ENCODE measurements at places on chromosomes 6 and 20.

DNA sequence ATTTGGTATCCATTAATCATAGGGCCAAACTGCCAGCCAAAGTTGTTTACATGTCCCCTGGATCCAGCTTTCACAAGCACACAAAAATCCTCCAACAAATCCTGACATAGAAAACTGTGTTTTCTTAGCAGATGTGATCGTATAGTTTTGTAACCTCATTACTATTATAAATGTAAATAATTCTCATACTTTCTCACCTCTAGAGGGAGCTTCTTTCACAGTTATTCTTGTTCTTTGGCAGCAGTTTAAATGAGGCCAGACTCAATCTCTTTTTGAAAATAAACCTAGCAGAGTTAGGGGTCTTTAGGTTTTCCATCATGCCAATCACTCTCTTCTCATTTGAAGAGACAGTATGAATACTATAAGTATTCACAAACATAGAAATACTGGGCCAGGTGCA, 17.0 kb upstream of the ZNF318 start:
- no peaks in the 10 kb centered on the region for H3K36me3 ChIP-seq
- H3K4me1 ChIP-seq, result peaks cover 2% of the 10 kb centered on the region
- no peak overlapping the region for H3K4me3 ChIP-seq
- H3K27ac ChIP-seq, result no peak overlapping the region

GRCh38 chr6:16080204-16080603, 48.7 kb upstream of the MYLIP start:
- H3K4me1 ChIP-seq, result no peaks in the 10 kb centered on the region
- peaks cover 29% of the 10 kb centered on the region for H3K27me3 ChIP-seq
- no peak for DNase-seq
- peaks cover 3% of the 10 kb centered on the region for H3K36me3 ChIP-seq
- H3K27ac ChIP-seq, result no peak overlapping the region

DNA sequence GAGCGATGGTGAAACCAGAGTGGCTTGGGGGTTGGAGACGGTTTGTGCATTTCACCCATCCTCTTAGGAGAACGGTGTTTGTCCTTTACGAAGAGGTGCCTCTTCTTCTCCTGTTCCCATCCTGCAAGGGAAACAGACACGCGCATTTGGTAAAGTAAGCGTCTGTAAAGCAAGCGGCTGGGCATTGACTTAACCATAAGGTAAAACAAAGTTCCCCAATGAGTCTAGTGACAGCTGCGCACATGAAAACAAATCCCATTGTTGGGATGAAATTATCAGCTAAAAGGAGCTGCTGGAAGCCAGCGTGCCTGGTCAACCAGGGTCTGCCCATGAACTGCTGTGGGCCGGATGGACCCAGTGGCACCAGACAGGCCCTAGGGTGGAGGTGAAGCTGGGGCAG, 5.8 kb downstream of the BHLHE23 start:
- H3K4me1 ChIP-seq, result no peaks in the 10 kb centered on the region
- H3K36me3 ChIP-seq, result no peaks in the 10 kb centered on the region
- no peak for DNase-seq
- H3K27ac ChIP-seq, result no peak overlapping the region
- H3K27me3 ChIP-seq, result peaks cover 52% of the 10 kb centered on the region

DNA sequence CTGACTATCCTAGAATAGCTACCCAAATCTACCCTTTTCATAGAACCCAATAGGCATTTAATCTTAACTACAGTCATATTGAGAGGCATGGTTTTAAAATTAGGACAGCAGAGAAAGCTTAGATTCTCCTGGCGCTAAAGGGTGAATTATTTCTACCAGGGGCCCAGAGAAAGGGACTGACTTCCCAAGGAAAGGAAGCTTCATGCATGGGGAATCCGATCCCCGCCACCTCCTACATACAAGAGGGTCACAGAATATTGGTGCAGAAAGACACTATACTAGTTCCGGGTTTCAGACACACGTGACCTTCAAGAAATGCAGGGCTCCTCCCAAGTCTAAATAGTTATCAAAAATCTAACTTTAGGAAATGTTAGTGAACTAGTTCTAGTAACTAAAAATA, 130.9 kb downstream of the PRKN start:
- no peak overlapping the region for H3K27ac ChIP-seq
- H3K27me3 ChIP-seq, result no peaks in the 10 kb centered on the region
- no peak overlapping the region for H3K4me3 ChIP-seq
- no peaks in the 10 kb centered on the region for H3K4me1 ChIP-seq
- DNase-seq, result no peak

DNA sequence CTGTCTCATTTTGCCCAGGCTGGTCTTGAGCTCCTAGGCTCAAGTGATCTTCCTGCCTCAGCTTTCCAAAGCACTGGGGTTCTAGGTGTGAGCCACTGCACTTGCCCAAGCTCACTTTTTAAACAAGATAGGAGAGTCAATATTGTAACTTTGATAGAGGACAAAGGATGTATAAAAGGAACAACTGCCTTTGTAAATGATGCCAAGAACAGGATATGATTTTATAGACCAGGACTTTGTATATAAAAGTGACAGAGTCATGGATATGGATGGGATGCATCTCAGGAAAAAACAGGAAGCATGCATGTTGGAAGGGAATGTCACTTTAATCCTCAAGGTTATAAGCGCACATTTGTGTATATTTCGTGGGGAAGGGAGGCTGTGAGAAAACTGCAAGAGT, 338.4 kb downstream of the PRL start:
- no peaks in the 10 kb centered on the region for H3K27me3 ChIP-seq
- no peak overlapping the region for H3K4me3 ChIP-seq
- peaks cover 7% of the 10 kb centered on the region for H3K4me1 ChIP-seq
- DNase-seq, result no peak
- no peaks in the 10 kb centered on the region for H3K36me3 ChIP-seq

DNA sequence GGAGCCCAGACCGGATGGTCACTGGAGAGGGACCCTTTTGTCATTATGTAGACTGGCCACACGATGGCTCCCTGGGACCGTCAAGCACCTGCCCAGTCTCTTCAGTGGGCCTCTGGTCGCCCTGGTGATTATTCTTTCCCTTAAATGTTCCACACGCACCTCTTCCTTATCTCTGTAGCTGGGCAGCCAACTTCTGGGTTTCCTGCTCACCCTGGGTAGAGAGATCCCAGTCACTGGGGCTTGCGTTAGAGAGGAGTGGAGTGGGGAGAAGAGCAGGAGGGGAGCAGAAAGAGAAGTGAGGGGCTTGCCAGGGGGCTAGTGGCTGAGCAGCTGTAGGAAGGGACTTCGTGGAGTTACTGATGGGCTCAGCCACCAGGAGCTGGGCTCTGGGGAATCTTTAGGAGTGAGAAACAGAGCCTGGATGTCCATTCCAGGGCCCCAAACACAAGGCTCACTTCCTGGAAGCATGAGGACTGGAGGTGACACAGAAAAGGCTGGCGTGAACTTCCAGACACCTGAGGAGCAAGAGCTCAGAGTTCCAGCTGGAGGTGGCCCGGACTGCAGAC, 150.1 kb downstream of the DHX35 start:
- H3K27me3 ChIP-seq, result peaks cover 42% of the 10 kb centered on the region
- H3K27ac ChIP-seq, result no peak overlapping the region
- no peak overlapping the region for H3K4me3 ChIP-seq

- H3K27me3 ChIP-seq, result peaks cover 2% of the 10 kb centered on the region
- H3K36me3 ChIP-seq, result peaks cover 8% of the 10 kb centered on the region
- peak overlapping the region; percentile 73 for H3K27ac ChIP-seq
- H3K4me3 ChIP-seq, result peak overlapping the region; percentile 59
- peak; percentile 95 for DNase-seq
Measured at GRCh38 chr20:48620507-48621375, 207.1 kb downstream of the PREX1 start.

DNA sequence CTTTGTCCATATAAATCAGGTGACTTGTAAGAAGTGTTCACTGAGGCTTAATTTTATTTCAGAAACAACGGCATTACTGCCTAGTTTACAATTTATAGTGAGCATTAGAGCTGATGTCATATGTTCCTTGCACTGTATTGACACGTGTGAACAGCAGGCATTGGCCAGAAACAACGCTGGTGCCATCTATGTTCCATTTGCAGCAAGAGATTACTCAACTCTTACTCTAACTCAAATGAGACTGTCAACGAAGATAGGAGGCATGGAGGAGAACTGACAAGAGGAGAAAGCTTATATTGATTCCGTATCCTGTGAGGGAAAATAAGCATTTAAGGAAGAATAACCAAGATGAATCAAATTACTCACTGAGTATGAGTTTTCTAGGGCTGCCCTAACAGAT, 48.4 kb downstream of the MTFR2 start:
- H3K36me3 ChIP-seq, result no peaks in the 10 kb centered on the region
- H3K27me3 ChIP-seq, result no peaks in the 10 kb centered on the region
- H3K27ac ChIP-seq, result no peak overlapping the region
- no peaks in the 10 kb centered on the region for H3K4me1 ChIP-seq
- no peak overlapping the region for H3K4me3 ChIP-seq
- DNase-seq, result no peak

DNA sequence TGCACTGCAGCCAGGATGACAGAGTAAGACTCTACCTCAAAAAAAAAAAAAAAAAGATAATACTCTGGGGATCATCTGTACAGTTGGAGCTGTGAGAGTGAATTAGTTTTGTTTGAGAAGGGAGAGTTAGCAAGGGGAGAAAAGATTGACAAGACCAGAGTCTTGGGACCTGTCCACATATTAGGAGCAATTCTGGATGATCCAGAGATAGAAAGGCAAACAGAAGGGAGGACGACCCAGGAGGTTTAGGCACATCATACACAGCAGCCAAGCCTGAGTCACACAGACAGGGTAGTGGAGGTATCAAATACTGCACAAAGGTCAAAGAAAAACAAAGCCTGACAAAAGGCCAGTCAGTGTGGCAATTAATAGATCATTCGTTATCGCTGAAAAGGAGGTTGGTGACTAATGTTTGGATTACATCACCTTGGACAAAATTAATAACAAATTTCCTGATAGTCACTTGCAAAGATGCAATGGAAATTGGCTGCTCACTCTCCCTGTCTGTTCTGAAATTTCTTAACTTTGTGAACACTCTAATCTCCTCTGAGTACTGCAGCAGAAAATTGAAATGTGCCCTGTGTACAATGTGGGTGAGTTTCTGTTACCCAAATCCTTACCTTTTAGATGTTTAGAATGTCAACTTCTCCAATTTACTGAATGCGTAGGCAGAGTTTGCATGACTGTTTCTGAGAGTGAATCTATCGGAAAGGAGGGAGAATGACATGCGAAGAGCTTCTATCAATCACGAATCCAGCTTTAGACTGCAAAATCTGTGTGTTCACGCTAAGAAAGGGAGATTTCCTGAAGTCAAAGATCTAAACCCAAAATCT, 105.4 kb downstream of the TSHZ2 start:
- H3K27me3 ChIP-seq, result no peaks in the 10 kb centered on the region
- no peak overlapping the region for H3K27ac ChIP-seq
- H3K4me3 ChIP-seq, result no peak overlapping the region
- DNase-seq, result no peak
- no peaks in the 10 kb centered on the region for H3K36me3 ChIP-seq

DNA sequence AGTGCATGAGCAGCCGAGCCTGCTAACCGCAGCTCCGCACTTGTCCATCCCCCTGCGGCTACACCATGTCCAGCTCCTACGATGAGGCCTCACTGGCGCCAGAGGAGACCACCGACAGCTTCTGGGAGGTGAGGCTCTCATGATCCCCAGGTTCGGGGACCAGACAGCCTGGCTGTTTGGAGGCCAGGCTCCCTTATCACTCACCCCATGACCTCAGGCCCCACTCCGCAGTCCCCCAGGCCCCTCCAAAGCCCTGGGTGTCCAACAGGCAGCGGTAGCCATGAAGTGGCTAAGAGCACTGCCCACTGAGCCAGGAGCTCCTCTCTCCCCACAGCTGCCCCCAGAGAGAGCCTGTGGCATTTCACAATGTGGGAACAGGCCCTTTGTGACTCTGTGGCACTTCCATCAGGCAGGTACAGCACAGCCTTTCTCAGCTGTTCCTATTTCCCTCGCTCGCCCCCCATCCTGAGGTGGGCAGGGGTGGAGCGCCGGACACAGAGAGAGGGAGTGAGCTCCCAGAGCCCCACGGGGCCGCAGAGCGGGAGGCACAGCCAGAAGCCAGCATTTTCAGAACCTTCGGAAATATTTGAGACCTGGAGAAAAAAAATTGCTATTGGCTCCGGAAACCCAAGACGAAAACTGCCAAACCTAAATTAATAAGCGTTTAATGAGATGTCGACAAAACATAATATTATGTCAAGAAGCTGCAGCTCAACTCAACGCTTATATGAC, 29.7 kb downstream of the SPDEF start:
- peak overlapping the region; percentile 51 for H3K4me3 ChIP-seq
- no peak for DNase-seq
- H3K4me1 ChIP-seq, result peaks cover 6% of the 10 kb centered on the region
- H3K27ac ChIP-seq, result no peak overlapping the region
- peaks cover 3% of the 10 kb centered on the region for H3K27me3 ChIP-seq

DNA sequence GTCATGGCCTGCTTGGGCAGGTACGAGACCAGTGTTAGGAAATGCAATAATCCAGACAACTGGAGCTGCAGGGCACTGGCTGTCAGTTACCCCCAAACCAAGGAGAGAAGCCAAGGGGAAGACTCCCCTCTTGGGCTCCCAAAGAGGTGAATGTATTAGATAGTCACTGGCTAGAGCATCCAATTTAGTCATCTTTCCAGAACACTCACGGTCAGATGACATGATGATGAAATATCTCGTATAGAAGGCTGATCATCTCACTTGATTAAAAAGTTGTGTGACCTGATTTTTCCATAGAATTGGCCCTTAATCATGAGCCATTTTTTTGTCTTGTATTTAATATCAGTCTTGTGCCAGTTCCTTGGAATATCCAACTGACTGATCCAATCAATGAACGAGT, 40.7 kb downstream of the SLC22A3 start:
- no peak overlapping the region for H3K27ac ChIP-seq
- no peak for DNase-seq
- H3K27me3 ChIP-seq, result peaks cover 2% of the 10 kb centered on the region
- H3K4me1 ChIP-seq, result no peaks in the 10 kb centered on the region

DNA sequence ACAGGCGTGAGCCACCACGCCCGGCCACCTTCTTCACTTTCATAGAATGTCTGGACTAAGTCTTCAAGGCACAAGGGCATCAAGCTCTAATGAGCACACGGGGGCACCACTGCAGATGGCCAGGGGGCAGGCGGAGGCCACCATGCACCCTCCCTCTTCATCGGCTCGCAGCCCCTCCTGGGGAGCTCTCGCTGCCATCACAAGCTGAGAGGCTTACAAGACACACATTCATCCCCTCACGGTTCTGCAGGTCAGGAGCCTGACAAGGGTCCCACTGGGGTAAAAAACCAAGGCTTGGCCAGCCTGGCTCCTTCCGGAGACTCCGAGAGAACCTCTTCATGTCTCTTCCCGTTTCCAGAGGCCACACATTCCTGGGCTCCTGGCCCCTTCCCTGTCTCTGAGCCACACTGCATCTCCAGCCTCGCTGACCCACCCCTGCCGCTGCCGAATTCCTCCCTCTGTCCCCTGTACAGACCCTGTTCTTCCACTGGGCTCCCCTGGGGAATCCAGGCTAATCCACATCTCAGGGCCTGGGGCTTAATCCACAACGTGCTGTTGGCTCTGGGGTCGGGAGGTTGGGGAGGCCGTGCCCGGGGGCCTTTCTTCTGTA, 19.8 kb downstream of the DLL1 start:
- peaks cover 5% of the 10 kb centered on the region for H3K27me3 ChIP-seq
- no peak for DNase-seq
- H3K36me3 ChIP-seq, result no peaks in the 10 kb centered on the region

Measured in osteocyte (in vitro differentiated cells).